ENCODE measurements at places on chromosomes 3 and 15.

GRCh38 chr3:43791246-43791645 is 100.5 kb downstream of the ABHD5 start:
- no peak for DNase-seq

GRCh38 chr3:171195686-171196085 is 169.2 kb upstream of the SLC2A2 start:
- no peak for DNase-seq

DNA sequence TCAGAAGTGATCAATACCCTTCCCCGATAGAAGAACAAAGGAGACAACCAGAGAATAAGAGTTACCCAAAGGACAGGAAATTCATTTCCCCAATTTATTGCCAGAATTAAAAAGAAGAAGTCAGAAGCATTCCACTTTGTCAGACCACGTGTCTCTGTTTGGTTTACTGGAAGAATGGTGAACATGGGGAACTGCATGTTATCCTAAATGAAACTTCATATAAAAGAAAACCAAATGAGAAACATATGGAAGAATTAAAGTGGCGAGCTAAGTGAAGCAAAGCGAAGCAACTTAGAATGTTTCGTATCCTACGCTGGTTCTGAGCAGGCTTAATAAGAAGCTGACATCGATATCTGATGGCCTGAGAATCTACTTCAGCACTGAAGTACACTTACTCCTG is 190.7 kb downstream of the MAGI1 start:
- no peak for DNase-seq

- DNase-seq: no peak
These were observed 163.8 kb upstream of the CTNNB1 start for GRCh38 chr3:41035456-41036022.

DNA sequence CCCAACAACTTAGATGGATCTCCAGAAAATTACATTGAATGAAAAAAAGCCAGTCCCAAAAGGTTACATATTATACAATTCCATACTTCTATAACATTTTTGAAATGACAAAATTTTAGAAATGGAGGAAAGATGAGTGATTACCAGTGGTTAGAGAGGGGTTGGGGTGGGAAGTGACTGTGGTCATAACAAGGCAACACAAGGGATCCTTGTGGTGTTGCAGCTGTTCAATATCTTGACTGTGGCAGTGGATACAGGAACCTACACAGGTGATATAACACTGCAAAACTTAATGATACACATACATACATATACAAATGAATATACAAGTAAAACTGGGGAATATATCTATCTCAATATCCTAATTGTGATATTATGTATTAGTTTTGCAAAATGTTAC is 9.6 kb downstream of the GOLGB1 start:
- DNase-seq: no peak

Measured in activated B cell treated with CpG ODN at 0.5 μM for 24 hours (primary cell).